ENCODE measurements at places on chromosomes 12 and 14.
A peak's percentile ranks its signal among the peaks of the same experiment; 100 is the strongest.

GRCh38 chr14:28671425-28671824, 95.2 kb upstream of the FOXG1 start:
- DNase-seq, result no peak

- no peak for DNase-seq
Observed at GRCh38 chr12:1504304-1504894, 90.0 kb downstream of the FBXL14 start.

DNA sequence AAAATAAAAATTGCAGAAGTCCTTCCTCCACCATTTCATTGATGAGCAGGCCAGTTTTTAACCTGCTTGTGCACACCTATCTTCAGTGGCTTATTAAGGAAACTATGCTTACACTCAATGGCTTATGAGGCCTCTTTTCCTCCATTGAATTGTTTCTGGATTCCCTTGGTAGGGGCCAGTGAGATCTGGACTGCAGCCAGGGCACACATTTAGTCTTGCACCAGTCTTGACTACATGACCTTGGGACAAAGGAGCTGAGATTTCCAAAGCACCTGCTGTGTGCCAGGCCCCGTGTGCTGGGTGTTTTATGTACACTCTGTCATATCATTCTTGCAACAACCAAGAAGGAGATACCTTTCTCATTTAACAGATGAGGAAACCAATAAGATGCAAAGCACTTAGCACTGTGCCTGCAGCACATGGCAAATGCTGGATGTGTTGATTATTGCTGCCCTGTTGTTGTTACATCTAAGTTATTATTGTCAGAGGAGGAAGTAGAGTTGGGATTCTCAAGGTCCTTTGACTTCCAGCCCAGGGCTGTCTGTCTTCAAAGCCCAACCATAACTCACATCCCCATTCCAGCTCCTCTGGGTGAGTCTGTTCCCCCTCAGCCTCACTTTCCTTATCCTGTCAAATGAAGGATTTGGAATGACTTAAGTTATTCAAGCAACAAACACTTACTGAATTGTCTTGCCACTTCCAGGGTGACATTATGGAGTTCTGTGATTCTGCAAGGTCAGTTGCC, 31.6 kb upstream of the RIN3 start:
- DNase-seq, result no peak

GRCh38 chr14:31414190-31414833, 6.0 kb downstream of the HEATR5A start:
- DNase-seq, result no peak

DNA sequence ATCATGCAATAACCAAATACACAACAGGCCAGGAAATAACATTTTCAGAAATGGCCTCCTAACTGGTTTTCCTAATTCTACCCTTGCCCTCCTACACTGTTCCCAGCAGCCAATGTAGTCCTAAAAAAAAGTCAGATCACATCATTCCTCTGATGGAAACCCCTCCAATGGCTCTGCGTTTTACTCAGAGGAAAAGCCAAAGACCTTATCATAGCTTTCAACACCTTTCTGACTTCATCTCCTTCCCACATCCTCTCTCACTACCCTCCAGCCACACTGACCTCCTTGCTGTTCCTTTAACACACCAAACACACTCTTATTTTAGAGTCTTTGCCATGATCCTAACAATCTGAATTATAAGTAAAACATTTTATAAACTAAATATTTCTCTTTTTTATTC, 1.1 kb downstream of the MED6 start:
- peak; percentile 8 for DNase-seq

DNA sequence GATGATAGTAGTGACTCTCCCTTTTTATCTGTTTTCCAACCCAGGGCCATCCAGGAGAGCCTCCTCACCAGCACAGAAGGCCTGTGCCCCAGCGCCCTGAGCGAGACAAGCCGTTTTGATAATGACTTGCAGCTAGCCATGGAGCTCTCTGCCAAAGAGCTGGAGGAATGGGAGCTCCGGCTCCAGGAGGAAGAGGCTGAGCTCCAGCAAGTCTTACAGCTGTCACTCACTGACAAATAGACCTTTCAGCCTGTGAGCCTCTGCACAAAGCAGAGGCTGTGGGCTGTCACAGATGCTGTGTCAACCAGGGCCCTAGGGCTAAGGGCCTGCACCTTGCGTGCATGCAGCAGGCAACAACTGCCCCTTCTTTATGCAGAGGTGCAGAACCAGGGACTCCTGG, 11.0 kb downstream of the C12orf76 start:
- DNase-seq, result no peak

GRCh38 chr14:39615352-39615751, 183.1 kb upstream of the FBXO33 start:
- DNase-seq, result peak; percentile 14

DNA sequence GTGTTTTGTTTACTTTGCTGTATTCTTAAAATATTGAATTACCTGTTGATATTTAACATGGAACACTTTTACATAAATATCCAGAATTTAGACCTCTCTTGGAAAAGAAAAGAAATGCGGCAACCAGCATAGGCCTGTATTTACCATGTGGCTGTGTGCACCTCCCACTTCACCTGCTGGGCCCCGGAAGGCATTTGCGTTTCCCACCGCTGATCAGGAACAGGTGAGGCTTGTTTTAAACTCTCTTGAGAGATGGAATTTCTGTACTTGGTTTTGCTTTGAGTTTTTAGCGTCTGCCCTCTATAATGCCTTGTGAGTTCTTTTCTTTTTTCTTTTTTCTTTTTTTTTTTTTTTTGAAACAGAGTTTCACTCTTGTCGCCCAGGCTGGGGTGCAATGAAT, 124.2 kb downstream of the GLT1D1 start:
- DNase-seq, result no peak

- peak; percentile 14 for DNase-seq
Observed at GRCh38 chr12:44446181-44446580, 429.9 kb downstream of the NELL2 start.

DNA sequence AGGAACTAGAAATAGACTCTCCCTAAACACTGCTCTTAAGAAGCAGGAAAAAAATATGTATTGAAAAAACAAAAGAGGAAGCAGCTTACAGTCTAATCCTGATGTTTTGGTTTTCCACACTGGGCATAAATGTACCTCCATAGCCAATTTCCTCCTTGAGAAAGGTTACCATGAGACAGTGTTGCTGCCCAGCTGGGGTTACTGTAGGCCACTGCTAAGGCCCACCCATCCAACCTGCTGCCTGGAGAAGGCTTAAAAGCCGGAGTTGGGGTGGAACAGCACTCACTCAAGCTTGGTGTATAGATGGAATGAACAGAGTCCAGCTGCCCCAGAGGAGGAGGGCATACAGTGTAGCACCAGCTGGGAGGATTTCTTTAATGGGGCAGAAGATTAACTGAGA, 41.1 kb downstream of the ERG28 start:
- DNase-seq, result no peak

DNA sequence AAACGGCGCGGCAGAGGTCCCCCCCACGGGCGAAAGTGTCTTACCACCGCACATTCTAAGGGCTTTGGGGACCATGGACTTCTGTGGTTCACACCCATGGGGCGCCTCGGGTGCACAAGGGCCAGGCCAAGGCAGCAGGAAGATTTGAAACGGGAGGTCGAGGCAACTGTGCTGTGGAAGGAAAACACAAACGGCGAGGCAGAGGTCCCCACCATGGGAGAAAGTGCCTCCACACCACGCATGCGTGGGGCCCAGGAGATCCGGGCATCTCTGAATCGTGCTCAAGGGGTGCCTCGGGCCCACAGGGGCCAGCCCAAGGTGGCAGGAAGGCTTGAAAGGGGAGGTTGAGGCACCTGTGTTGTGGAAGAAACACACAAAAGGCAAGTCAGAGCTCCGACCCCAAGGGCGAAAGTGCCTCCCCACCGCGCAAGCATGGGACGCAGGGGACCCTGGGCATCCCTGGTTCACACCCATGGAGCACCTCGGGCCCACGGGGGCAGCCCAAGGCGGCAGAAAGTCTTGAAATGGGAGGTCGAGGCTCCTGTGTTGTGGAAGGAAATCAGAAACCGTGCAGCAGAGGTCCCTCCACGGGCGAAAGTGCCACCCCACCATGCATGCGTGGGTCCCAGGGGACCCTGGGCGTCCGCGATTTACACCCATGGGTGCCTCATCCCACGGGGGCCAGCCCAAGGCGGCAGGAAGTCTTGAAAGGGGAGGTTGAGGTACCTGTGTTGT, 371.0 kb downstream of the ALG10 start:
- no peak for DNase-seq

GRCh38 chr12:114192549-114192948, 213.4 kb downstream of the TBX5 start:
- no peak for DNase-seq

DNA sequence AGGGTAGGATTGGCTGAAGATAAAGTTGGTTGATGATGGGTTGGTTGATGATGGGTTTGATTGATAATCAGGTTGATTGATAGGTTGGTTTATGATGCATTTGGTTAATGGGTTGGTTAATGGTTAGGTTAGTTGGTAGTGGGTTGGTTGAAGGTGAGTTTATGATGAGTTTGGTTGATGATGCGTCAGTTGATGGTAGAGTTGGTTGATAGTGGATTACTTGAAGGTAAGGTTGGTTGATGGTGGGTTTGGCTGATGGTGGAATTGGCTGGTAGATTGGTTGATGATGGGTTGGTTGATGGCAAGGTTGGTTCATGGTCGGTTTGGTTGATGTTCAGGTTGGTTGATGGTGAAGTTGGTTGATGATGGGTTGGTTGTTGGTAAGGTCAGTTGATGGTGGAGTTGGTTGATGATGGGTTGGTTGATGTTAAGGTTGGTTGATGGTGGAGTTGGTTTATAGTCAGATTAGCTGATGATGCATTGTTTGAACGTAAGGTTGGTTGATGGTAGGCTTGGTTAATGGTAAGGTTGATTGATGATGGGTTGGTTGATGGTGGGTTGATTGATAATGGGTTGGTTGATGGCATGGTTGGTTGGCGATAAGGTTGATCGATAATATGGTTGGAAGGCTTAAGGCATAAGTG, 146.4 kb downstream of the ADGRD1 start:
- DNase-seq, result no peak

DNA sequence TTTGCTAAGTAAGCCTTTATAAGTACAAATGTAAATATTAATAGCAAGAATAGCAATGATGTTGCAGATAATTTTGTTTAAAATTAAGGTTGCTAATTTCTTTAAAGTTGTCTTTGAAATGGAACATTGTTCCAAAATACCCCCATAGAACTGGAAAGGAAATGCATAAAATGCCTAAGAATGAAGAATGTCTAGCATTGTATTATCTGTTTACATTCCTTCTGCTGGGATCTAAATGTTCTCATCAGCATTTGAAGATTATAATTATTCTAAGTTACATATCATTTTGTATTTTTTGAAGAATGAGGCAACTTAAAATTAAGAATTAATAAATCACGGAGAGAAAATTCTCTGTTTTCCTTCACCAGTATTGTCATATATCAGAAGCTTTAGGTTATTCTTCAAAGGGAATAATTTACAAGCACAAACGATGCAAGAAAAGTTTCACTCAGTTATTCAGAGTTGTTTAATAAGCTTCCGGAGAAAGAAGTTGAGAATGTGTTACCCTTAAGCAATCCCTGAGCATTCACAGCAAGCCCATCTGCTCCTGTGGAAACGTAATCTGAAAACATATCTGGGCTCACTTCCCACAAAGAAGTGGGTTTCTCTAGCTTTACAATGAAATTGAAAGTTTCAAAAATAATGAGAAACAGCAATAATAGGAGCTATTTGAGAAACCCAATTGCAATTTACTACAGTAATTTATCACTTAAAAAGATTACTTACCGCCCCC, 21.3 kb downstream of the SLC6A15 start:
- no peak for DNase-seq

DNA sequence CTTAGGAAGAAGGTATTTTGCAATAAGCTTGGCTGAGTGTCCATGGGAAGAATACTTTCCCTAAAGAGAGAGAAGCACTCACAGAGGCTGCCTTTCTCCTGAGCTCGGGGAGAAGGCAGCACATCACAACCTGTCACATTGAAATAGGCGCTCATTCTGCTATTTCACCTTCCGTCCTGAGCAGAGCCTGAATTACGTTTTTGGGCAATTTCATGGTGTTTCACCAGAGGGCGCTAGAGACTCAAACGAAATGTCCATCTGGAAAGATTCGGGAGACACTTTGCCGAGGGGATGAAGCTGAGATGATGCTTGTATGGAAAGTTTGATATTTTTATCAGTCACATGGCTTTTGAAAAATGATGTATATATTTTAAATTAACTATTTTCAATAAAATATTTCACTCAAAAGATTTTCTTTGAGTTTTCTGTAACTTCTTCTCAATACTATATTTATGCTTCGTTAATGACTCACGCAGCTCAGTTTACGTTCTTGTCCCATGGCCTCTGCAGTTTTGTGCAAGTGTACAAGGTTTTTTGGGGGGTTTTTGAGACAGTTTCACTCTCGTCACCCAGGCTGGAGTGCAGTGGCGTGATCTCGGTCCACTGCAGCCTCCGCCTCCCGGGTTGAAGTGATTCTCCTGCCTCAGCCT, 17.4 kb upstream of the B4GALNT3 start:
- peak; percentile 77 for DNase-seq

DNA sequence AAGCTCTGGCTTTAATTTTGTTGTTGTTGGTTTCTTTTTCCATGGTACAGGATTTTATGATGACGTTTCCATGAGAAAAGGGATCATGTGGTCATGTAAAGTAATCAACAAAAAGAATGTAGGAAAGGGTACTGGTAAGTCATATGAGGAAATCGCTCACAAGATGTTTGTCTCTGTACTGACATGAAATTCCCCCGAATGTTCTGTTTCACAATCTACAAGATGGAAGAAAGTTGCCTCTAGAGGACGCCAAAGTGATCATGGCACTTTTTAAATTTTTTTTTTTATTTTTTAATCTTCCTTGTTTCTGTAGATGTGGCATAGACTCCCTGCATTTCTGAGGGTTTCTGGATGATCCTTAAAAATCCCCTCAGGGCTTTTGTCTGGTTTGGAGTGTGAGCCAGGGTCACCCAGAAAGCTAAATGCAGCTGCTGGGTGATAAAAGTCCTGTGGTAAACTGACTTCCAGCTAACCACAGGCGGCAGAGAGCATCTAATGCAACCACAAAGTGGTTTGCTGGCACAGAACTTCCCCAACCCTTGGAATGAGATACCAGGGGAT, 393.5 kb downstream of the CCDC91 start:
- DNase-seq, result peak; percentile 4

DNA sequence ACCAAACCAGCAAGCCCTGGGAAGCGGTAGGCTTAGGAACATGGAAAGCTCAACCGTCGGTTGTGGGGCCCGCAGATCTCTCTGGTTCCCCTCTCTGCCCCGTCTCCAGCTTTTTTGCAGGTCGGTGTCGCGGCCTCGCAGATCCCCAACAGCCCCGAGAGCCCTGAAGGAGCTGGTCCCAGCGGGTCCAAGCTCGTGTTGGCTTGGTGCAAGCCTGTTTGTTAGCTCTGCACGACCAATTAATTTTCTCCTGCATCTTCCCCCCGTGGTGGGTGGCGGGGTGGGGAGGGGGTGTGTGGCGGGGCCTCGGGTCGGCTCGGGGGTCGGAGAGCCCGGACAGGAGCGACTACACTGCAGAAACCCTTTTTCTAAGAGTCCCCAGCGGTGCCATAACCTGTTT, 449 bp upstream of the SLC24A4 start:
- no peak for DNase-seq

DNA sequence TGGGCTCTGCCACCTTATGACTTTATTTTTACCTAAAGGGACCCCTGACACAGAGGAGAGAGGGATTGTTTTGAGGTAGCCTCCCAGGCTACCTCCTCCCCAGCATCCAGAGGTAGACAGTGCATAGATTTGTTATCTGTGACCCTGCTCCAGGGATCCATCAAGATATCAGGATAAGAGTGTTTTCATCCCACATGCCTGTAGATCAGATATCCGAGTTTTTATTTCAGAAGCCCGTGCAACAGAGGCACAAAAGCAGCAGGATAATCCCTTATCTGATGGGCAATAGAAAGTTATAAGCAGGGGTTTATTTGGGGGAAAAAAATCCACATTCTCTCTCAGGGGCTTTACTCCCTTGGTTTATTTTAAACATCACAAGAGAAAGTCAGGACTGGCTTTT, 117.0 kb upstream of the RPH3A start:
- DNase-seq, result no peak
